ENCODE measurements at places on chromosomes 12 and 14.
A peak's percentile ranks its signal among the peaks of the same experiment; 100 is the strongest.

DNA sequence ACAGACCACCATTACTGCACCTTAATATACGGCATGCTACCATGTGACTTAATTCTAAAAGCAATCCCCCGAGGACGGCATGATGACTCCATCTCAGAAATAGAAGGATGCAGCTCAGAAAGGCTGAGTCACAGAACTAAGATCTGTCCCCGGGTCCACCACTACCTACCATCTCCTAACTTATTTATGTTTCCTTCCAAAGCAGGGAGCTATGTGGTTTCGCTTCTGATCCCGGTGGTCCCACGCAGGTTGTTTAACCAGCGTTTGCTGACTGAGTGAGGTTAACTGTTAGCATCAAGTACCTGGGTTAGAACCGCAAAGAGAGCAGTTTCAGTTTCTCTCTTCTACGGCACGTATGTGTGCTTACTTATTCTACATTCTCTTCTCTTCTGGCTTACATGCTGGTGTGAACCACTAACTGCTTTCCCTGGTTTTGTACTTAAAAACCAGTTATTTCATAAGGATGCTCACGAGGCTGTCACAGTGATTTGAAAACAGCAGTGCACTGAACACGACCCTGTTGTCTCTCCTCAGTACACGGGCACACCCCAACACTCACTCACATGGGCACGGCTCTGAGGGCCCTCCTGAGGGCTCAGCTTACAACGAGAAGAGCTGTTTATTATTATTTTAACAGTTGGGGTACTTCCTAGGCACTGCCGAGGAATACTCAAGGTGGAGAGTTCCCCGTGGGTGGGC lies 66.7 kb downstream of the CCDC88C start:
- no peak for DNase-seq

DNA sequence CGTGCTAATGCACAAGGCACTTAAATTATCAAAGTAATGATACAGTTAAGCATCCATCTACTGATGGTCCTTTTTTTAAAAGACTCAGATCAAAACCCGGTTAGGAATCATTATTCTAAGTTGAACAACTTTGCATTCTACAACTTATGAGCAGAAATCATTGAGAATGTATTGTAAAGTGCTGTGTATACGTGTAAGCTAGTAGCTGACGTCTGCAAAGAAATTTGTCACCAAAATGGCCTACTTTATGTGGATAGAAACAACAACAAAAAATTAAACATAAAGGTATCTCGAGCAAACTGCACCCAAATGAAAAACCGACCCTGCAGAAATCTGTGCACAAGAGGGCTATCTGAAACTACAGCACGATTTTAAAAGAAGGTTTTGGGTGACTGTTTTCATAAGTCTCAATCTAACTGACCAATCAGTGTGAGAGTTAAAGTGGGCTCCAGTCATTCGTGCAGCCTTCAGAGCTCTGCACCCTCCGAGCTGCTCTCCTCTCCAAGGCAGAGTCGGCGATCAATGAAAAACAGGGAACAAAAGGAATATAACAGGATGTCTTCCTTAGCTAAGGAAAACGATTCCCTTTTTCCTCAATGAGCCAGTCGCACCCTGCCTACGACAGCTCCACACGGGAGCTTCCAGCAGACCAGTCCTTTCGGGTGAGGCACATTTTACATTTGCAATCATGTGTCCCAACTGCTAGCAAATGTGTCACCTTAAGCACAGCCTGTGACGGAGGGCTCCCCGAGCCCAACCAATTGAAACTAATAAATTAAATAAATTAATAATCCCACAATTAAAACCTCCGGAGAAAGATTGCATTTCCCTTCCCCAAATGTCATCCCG lies 200.7 kb upstream of the FOXN3 start:
- DNase-seq: no peak

DNA sequence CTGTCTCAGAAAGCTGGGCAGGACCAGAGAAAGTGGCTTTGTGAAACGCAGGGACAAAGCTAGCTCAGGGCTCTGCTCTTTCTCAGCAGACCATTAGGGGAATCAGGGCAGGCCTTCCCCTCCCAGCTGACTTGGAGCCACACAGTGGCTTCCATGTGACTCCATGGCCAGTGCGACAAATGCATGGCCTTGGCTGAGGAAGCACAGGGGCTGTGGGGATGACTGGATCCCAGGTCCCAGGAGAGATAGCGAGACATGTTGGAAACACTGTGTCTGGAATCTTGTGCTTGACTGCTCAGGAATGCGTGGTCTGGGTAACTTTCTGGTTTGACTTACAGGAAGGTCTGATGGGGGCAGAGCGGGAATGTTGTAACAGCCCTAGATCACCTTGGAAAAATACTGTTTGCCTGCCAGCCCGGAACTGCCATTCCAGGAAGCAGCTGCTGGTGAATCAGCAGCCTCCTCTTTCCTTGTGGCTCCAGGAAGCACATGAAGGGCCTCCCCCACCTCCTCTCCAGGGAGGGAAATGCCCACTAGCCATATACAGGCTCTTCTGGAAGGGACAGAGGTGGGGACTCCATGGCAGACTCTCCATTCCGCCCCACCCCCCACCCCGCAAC lies 133.5 kb upstream of the HIF1A start:
- DNase-seq: peak; percentile 65

- no peak for DNase-seq
These were observed 6.9 kb upstream of the PIP4K2C start for GRCh38 chr12:57584050-57584449.

DNA sequence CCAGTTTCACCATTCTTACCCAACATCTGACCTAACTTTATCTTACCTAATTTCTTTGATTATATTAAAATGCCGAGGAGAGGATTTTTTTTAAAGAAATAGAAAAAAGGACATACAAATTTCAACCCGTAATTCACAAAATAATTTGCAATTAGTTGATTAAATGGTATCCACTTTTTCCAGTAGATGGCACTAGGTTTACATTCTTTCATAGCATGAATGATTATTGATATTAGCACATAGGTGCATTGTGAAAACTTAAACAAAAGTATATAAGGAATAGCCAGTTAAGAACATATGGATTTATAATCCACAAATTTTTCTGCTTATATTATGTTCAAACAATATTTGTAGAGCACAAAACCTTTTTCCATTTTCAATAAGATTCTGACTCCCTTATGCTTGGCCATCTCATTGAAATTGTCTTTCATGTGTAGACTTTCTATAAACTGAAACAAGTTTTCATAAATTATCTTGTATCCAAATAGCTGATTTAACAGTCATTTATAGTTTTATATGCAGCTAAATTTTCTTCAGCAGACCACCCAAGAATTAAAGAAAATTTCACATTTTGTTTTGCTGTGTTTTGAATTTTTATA lies 35.3 kb downstream of the MSRB3 start:
- DNase-seq: no peak

DNA sequence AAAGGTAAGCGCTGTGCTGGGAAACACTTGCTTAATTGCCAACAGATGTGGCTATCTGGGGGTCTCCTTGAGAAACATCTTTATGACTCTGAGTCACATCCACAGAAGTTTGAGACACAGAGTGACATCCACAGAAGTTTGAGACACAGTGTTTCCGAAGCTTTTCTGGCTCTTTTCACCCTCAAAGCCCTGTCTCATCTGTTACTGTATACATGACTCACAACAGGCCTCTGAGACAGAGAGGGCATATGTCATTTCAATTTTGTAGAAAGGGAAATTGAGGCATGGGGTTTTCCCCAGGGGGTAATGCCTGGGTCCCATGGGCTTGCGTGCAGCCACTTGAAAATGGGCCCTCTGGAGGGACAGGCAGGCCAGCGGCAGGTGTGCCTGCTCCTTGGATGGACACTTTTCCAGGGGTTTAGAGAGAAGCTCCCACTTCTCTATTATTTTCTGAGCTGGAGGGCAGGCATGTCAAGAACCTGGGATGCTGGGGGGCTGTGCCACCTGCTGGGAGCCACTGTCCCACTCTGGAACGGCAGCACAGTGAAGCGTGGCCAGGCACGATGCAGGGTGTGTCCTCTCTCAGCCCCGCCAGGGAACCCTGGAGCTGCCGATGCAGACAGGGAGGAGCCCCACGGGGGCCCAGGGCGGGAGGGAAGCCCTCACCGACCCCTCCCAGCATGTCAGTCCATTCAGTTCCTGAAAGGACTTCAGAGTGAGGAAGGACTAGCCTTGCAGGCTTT lies 111.3 kb upstream of the FKBP4 start:
- DNase-seq: no peak

DNA sequence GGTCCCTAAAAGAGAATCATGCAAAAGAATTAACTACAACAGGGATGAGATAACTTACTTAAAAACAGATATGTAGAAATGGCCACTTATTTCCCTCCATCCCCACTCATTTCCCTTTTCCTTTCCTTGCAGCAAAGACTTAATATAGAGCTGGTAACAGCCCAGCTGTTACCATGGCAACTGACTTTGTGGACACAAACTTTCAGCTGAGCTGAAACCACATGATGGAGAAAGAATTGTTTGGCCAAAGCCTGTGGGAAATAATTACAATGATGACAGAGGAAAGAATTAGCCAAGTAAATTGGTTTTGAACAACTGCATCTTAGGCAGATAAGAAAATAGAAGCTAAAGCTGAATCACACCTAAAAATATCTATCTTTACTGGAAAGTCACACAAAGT lies 364.9 kb downstream of the GALC start:
- DNase-seq: no peak

DNA sequence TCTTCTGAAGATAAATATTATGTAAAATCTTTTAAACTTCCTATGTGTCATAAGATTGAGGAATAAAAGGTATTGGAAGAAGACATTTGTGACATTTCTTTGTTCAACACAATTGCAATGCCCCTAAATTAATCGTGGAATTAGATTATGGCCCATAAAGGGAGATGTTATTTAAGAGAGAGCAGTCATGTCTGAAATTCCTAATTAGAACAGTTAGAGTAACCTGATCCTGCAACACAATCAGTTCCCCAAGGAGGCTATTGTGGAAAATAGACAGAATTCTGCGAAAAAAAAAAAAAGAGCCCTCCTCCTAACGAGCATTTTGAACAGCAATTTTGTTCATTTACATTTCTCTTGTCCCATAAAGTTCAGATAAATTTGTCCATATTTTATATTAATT lies 339.5 kb downstream of the PAWR start:
- no peak for DNase-seq

DNA sequence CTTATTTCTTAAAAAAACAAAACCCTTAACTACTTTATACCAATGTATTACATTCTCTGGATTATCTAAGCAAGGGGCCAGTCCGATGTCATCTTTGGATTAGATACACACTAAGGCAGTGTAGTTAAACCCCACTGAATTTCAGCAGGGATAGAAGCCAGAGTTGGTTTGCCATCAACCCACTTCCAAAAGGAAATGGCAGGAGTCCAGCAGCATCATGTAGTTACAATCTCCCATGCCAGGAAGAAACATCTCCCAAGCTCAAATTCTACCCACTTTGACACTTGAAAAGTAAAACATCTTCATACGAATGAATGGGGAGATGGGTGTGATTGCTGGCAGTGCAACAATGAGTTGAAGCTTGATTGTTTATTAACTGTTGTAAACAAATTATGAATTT lies 203.5 kb upstream of the PLXNC1 start:
- no peak for DNase-seq

DNA sequence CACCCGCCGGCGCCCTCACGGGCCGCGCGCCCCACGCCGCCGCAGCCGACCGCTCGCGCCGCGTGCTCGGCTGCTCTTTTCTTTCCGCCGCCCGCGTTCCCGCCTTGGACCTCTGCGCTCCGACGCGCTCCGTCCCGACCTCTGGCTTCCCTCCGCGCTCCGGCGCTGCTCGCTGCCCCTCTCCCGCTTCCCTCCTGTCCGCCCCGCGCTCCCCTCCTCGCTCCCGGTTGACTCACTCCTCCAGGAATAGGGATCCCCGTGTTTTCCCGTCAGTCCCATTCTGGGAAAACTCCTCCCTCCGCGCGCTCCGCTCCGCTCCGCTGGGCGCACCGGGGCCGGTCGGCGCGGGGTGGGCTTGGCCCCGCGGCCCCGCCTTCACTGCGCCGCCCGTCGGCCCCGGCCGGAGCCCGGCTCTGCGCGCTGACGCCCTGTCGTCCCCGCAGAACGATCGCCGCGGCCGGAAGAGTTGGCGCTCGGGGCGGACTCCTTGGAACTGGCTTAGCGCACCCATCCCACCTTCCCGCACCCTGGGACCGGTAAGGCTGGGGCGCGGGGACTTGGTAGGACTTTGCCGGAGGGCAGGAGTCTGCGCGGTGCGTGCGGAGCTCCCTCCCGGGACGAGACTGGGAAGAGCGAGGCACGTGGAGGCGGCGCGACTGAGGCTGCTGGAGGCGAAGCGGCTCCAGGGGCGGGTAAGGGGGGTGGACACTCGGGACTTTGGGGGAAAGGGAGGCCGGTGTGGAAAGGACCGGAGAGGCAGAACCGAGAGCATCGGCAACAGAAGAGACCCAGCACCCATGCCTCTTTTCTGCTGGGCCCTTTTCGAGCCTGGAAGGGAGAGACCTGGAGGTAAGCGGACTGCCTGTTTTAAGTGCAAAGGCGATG lies 550 bp downstream of the TEAD4 start:
- peak; percentile 78 for DNase-seq

DNA sequence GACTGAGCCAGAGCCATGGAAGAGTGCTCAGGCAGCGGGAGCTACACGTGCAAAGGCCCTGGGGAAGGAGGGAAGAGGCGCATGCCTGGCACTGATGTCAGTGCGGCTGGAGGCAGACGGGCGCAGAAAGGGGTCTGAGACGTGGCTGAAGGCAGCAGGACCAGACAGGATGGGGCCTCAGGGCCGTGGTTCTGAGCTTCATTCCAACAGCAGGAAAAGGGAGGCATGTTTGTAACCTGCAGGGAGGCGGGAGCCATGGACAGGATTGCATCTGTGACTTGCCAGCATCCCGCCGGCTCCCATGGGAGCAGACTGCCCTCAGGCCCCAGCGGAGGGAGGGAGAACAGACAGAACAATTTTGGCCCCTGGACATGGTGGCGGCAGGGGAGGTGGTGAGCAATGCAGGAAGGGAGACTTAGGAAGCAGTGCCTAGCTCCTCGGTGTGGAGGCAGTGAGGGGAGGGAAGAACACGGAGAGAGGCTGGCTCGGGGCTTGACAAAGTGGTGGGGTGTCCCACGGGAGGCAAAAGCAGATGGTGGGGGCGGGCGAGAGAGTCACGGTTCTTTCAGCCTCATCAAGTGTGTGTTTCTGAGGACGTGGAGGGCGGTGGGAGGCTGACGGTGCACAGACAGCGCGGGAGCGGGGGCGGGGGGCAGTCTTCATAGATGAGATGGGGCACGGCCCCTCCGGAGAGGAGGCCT lies 33.3 kb upstream of the INF2 start:
- no peak for DNase-seq

DNA sequence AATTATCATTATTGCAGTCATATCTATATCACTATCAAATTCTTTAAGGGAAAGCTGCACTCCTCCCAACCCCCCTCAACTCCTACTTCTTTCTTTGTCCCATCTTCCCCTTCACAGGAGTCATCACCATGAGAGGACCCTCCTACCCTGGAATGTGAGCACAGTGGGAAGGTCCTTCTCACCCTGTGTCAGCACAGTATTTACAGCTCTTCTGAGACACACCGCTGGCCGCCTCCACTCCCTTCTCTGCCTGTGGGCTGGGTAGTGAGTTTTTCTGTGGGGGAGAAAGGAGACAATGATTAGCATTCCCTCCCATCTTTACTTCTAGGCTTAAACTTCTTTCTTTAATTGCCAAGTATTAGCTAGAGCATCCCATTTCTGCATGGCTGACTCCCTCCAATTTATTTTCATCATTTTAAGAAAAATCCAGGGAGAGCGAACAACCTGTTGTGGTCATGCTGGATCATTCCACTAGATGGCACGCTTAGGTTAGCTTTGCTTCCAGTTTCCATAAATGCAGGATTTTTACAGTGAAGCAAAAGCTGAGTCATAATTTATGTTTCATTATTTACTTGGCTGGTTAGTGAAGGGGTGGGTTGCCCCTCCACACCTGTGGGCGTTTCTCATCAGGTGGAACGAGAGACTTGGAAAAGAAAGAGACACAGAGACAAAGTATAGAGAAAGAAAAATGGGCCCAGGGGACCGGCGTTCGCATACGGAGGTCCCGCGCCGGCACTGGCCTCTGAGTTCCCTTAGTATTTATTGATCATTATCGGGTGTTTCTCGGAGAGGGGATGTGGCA lies 188.5 kb downstream of the ALX1 start:
- peak; percentile 10 for DNase-seq
